ENCODE measurements at places on chromosomes 5 and 9. TPM values are rescaled to one million over a fixed set of nuclear protein-coding genes. Genes with fewer than 3 reads are reported as not detected.

DNA sequence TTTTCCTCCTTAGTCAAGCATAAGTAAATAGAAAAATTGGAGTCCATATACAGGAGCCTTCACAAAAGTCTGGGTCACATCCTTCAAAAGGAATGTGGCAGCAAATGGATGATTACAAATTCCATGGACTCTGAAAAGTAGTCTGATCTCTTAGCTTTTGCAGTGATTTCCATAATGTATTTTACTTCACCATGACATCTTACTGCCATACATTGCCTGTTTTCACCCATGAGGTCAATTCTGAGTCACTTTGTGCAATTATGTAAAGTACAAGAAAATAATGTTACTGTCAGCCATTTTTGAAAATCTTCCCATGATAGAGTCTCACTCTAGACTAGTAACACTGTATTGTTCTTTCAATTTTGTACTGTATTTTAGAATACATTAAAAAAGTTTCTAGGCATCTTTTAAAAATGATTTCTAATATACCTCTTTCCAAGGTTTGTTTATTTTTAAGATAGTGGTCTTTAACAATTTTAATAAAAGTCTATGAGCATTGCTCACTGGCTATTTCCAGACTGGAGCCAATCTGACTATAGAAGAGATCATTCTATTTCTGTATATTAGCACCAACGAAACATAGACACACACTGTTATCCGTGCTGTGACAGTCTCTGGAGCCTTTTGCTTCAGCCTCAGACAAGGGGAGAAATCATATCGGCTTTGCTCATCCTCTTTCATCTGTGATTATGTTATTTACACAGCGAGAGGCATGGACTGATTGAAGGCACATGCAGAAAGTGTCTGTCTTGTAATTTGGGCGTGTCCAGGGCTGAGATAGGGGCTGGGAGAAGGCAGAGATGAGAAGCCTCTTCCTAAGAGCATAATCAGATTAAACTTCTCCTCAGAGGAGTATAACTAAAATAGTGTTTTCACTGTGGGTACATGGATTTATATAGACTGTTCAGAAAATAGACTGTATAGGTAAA, 22.9 kb upstream of the ACTBL2 start:
- DNase-seq = no peak

GRCh38 chr5:156135531-156135930, 191.4 kb upstream of the SGCD start:
- no peak for DNase-seq

DNA sequence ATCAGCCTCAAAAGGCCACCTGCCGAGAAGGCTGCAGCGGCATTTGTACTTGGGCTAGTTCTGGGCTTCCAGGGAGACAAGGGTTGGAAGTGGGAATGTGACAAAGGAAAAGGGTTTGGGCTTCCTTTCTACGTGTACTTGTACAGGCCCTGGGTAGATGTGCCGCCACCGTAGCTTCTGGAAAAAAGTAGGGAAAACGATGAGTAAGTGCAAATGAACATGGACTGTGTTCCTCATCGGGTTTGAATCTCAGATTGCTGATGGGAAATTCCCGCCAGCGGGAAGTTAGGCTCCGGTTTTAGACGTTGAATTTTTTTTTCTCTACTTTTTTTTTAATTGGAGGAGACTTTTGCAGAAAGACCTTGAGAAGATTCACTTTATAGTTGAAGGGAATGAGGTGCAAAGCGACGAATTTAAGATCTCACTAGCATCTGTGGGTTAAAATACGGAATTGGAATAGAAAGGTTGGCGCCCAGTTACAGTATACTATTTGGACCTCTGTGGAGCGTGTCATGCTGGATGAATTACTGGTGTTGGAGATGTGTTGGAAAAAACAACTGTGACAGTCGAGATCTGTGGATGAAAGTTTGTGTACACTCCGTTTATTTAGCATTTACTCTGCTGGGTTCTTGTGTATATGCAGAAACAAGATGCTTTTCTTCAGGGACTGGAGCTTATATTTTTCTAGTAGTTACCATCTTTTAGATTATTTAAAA, 1.2 kb downstream of the G3BP1 start:
- no peak for DNase-seq

Gene PKD2L2
- total RNA-seq = not detected

Gene ACOT12
- total RNA-seq = not detected
